Stimulated activated CD8-positive, alpha-beta memory T cell treated with anti-CD3 and anti-CD28 coated beads, Interleukin-4, amount 100 ng/mL, for 24 hours (primary cell): ENCODE measurements at places on chromosomes 7 and 10.
A peak's percentile ranks its signal among the peaks of the same experiment; 100 is the strongest.

GRCh38 chr10:6409971-6410643, 170.0 kb downstream of the PRKCQ start:
- DNase-seq = no peak

DNA sequence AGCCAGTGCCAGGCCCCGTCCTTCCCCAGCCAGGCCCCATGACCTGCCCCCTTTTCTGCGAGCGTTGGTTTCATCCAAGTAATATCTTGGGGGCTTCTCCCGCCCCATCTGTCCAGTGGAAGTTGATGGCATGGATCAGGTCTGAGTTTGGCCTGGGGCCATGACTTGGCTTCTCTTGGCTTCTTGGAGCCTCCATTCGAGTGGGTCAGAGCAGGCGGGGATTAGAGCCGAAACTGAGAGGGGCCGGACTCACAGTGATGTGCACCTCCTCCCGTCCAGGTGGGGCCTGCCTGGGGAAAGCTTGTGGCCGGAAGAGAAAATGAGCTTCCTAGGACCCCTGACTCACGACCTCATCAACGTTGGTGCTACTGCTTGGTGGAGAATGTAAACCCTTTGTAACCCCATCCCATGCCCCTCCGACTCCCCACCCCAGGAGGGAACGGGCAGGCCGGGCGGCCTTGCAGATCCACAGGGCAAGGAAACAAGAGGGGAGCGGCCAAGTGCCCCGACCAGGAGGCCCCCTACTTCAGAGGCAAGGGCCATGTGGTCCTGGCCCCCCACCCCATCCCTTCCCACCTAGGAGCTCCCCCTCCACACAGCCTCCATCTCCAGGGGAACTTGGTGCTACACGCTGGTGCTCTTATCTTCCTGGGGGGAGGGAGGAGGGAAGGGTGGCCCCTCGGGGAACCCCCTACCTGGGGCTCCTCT, 15.1 kb upstream of the LIMK1 start:
- no peak for DNase-seq

- no peak for DNase-seq
These were observed 181.6 kb downstream of the PTPN20 start for GRCh38 chr10:47092831-47093230.

DNA sequence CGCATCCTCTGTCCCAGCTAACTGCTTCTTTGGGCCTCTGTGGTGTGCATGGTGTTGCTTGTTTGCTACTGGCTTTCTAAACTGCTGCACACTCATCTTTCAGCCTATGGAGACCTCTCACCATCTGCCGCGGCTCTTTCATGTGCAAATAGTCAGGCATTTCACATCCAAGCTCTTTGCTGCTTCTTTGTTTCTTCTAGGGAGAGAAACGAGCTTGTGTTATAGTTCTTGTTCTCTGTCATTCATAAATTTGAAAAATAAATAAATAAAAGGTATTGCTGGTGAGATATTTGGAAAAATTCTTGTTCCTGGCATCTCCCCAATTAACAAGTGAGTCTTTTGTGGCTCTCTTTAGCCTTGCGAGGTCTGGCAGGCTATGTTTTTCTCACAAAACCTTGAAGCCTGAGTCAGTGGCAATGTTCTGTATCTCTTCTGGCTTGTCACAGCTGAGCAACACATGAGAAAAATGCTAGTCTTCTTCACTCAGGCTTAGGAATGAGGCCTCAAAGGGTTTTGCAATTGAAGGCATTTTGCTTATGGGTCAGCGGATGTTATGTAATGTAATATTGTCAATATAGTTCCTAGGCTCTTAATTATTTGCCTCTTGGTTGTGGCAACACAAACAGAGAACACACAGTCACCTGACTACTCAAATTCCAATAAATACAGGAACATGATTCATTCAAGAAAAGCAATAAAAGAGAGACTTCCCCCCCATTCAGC, 274.0 kb downstream of the FRMD4A start:
- no peak for DNase-seq

- DNase-seq = no peak
These were observed 196.4 kb downstream of the GFRA1 start for GRCh38 chr10:116076621-116077020.

- no peak for DNase-seq
These were observed 16.9 kb upstream of the LAMB4 start for GRCh38 chr7:108147031-108147563.

GRCh38 chr7:32774541-32774951, 117.0 kb downstream of the KBTBD2 start:
- no peak for DNase-seq

GRCh38 chr10:14409856-14410458, 79.2 kb upstream of the FRMD4A start:
- no peak for DNase-seq

GRCh38 chr7:91894781-91895480, 14.4 kb upstream of the MTERF1 start:
- DNase-seq = no peak

DNA sequence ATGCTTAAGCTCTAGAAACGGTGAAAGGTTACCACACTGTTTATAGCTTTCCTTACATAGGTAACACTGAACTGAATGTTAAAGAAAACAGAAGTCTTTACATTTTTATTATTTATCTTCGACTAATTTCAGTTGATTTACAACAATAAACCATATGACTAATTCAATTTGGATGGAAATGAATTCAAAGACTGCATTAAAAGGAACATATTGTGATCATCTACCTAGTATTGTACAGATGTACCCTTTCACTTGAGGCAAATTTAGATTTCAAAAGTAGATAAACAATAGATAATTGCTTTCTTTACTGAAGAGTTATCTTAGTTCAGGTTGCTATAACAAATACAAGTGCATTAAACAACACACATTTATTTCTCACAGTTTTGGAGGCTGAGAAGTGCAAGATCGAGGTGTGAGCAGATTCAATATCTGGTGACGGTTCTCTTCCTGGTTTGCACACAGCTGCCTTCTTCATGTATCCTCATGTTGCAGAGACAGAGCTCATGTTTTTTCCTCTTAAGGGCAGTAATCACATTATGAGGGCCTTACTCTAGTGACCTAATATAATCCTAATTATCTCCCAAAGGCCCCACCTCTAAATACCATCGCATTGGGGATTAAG, 15.0 kb upstream of the ARMC3 start:
- DNase-seq = no peak

GRCh38 chr7:25798344-25798743, 353.7 kb upstream of the NFE2L3 start:
- no peak for DNase-seq

GRCh38 chr7:111730476-111731300, 168.4 kb upstream of the IMMP2L start:
- no peak for DNase-seq

DNA sequence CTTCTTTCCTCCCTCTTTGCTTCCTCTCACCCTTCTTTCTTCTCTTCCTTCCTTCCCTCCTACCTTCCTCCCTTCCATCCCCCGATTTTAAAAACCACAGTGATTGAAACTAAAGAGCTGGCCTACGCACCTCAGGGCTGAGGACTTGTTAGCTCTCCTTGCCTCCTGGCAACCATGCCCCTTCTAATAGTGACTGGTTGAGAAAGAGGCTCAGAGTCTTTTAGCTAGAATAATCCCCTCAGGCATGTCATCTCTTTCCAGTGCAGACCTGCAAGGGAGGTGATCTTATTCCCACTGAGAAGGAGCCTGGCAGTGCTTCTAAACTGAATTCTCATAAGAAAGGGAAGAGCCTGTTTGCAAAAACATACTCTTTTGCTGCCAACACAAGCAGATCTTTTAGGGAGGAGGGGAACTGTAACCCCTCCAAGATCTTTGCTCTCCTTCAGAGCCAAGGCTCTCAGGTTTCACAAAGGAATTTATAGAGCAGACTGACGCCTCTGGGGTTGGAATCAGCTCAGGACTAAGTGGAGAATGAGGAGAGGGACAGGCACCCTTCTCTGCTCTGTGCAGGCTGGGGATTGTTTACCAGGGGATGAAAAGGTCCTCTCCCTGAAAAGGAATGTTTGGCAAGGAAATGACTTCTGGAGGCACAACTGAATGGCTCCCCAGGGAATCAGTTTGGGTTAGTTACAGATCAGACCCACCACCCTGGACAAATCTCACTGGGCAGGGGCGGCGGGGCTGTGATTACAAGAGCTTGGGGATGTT, 9.4 kb upstream of the ANKRD1 start:
- DNase-seq = no peak

- DNase-seq = no peak
These were observed 2.0 kb downstream of the MYO1G start for GRCh38 chr7:44976746-44977196.

- DNase-seq = no peak
These were observed 159.8 kb downstream of the AOAH start for GRCh38 chr7:36564489-36564888.

- DNase-seq = no peak
These were observed 77.5 kb downstream of the FOXL3 start for GRCh38 chr7:367351-367901.

GRCh38 chr10:107028236-107028635, 136.3 kb downstream of the SORCS1 start:
- DNase-seq = no peak

GRCh38 chr10:44968091-44968490, 8.5 kb downstream of the RASSF4 start:
- no peak for DNase-seq

DNA sequence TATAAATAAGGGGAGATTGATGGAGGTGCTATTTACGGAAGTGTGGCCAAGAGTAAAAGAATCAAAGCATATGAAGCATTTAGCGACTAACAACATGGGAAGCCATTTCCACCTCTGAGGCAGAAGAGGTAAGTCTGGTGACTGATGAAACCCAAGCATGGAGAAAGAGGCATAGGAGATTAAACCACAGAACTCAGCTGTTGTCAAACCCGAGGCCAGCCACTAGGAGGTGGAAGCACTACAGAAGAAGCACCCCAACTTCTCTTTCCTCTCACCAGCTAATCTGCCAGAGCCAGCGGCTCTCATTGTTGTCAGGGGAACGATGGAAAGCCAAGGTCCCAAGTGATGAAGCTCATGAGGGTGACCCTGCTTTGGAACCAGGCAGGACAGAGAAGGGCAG, 19.6 kb upstream of the CNTNAP2 start:
- DNase-seq = no peak

- DNase-seq = peak; percentile 10
These were observed 101.7 kb upstream of the SVIL start for GRCh38 chr10:29736366-29737073.

GRCh38 chr7:44264221-44264931, 61.0 kb downstream of the CAMK2B start:
- no peak for DNase-seq

DNA sequence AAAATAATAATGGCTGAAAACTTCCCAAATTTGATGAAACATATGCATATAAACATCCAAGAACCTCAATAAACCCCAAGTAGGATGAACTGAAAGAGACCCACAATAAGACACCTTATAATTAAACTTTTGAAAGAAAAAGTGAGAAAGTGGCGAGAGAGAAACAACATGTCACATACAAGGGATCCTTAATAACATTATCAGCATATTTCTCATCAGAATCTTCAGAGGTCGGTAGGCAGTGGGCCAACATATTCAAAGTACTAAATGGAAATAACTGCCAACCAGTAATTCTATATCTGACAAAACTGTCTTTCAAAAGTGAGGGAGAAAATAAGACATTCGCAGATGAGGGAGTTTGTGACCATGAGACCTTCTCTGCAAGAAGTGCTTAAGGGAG, 16.6 kb upstream of the CCDC6 start:
- DNase-seq = no peak

- no peak for DNase-seq
These were observed 44.0 kb downstream of the LDB3 start for GRCh38 chr10:86712317-86712707.

GRCh38 chr10:18610517-18610916, 40.9 kb downstream of the NSUN6 start:
- no peak for DNase-seq

DNA sequence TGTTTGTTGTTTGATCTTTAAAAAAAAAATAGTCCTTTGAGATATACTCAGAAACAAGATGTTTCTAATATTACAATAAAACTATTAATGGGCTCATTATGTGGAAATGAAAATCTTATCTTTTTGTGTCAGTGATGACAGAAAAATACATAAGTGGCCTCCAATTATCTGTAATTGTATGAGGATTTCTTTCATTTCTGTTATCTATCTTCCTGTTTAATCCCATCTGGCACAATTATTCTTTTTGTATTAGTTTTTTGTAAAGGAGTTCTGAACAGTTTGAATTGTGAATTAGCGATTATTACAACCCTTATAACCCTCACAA, 270.8 kb downstream of the BBS9 start:
- no peak for DNase-seq

DNA sequence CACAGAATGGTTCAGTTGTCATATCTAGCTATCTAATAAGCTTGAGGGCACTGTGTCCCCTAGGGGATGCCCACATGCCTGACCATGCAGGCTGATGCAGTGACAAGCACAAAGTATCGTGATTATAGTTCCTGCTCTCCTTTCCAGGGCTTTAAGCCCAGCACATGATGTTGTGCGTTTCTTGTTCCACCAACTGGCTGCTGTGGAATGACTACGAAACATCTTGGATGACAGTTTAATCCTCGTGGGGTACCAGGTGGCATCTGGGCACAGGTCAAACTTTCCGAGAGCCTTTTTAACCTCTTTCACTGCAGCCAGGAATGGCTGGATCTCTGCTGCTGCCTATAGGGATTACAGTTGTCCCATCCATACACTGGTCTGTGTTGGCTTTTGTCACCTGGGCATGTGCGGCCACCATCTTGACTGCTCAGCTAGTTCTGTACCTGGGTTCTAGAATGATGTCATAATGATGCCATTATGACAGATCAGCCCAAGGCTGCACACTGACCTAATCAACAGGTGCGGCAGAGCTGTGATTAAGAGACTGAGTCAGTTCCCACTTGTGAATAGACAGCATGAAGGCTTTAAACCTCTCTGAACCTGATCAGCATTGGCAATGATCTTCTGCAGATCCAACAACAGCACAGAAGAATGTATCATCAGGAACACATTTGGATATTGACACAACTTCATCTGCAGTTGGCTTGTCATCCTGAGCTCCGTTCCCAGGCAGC, 144.1 kb downstream of the DLG5 start:
- no peak for DNase-seq

DNA sequence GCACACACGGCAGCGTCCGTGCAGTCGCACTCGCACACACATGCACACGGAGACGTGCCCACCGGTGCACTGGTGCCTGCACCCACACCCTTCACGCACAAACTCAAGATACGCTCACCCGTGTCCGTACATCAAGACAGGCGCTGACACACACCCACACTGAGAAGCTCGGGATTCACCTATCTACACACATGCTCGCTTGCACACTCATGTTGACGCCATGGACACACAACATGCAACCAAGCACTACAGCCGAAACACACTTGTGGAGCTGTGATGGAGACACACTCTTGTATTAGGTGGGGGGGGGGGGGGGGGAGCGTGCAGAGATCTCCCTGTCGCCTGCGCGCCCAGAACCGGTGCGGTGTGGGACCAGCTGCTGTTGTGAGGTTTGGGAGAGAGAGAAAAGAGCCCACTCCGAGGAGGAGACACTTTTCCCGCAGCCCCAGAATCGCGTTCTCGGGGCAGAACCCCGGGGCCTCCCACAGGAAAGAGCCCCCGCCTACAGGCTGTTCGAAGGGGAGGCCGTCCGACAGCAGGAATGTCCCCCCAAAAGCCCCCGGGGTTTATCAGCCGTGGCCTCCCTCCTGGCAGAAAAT, 605 bp upstream of the NFKB2 start:
- peak; percentile 55 for DNase-seq

GRCh38 chr7:65955718-65956117, 26.3 kb downstream of the GUSB start:
- no peak for DNase-seq
